ENCODE measurements at places on chromosomes 7 and 10. TPM values are rescaled to one million over a fixed set of nuclear protein-coding genes. Genes with fewer than 3 reads are reported as not detected.

SP4 gene
- total RNA-seq: 24.8 TPM

HGF gene
- total RNA-seq: 0.15 TPM

SORBS1 gene
- total RNA-seq: 36.3 TPM

MMD2 gene
- not detected for total RNA-seq

FAM25A gene
- not detected for total RNA-seq

DIP2C gene
- total RNA-seq: 9.3 TPM

EIF5AL1 gene
- 1.7 TPM for total RNA-seq
